Inflammatory macrophage (primary cell): ENCODE measurements at places on chromosomes 4 and X.
A peak's percentile ranks its signal among the peaks of the same experiment; 100 is the strongest.

DNA sequence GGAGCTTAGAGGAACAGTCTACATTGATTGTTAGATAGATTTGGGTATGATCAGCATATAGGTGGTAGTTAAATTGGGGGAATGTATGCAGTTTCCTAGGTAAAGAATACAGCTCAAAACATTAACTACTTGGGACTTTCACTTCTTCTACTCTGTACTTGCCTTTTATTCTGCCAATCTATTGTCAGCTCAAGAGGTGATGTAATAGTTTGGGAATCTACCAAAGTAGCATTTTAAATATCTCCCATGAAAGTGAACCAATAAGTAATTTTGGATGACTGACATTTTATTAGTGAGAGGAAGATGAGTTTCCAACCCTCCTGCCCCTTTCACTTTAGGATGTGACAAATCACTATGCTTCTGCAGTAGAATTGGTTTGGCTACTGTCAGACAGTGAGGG is 43.4 kb downstream of the NUDT6 start:
- DNase-seq = no peak

- DNase-seq = peak; percentile 72
Measured at GRCh38 chr4:673349-674091, 556 bp downstream of the ATP5ME start.

DNA sequence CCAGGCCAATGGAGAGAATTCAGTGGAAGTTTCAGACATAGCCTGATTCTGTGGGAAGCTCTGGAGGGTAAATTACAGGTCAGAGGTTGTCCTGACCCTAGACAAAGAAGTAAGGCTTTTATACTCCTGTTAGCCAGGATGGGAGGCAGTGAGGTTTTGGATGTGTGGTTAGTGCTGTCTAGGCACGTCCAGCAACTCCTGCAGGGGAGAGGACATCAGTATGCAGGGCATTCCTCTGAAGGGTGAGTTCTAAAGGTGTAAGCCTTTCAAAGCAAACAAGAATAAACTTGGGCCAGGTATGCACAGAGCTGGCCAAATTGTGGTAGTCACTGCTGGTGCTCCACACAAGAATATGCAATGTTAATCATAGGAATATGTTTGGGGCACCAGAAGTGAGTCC is 562.5 kb downstream of the CCSER1 start:
- DNase-seq = no peak

- DNase-seq = no peak
Measured at GRCh38 chrX:134457708-134458107, 2.3 kb upstream of the HPRT1 start.

GRCh38 chr4:24605216-24605615 is 20.9 kb upstream of the DHX15 start:
- DNase-seq = peak; percentile 47

GRCh38 chr4:85672959-85673358 is 198.0 kb downstream of the ARHGAP24 start:
- DNase-seq = peak; percentile 24

GRCh38 chr4:25978327-25978726 is 64.3 kb downstream of the SMIM20 start:
- no peak for DNase-seq

GRCh38 chr4:19429684-19430083 is 822.0 kb upstream of the SLIT2 start:
- DNase-seq = no peak

GRCh38 chr4:166491635-166492034 is 618.6 kb downstream of the TLL1 start:
- no peak for DNase-seq

DNA sequence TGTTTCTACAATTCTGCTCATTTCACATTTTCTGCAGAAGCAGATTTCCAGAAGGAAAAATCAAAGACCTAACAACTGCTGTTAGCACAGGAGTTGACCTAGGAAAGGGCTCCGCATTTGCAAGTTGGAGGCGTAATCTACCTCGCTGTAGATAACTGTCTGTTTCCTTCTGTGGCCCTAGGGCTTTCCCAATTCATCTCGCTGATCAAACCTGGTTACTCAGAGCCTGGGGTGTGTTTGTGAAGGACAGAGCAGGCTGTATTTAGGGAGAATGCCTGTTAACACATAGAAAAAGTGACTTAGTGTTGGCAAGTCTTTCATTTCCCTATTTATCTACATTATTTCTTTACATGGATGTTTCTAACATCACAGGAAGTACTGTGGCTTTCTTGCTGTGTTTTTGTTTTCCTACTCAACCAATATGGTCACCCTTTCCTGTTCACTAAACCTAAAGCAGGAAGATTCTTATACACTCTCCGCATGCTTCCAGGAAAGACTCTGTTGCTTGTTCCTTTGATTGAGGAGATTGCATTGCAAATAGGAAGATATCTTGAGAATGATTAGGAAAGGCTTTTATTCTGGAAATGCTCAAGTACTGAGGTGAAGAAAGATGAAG is 40.5 kb downstream of the AGA start:
- DNase-seq = no peak

DNA sequence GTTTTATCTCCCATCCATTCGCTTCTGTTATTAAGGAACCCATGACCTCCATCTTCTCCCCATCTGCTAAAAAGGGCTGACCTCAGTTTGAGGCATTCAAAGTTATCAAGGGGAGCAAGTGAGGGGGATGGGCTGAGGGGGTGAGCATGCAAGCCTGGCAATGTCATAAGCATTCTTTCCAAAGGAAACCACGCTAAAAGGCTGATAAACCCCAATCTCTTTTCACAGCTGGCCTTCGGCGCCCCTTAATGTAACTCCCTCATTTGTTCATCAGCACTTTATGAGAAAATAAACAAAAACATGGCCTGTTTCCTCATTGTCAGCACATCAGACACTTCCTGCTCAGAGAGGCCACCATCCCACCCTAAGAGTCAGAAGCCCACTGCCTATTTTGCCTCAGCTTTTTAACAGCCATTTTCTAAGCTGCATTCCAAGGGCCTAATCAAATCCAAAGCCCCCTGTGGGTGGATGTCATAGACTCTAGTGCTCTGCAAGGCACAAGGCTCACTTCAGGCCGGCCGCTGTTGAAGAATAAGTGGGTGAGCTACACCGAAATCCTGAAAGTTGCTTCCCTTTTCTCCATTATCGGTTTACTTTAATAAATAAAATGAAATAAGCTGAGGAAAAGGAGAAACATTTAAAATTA is 92.0 kb upstream of the SRD5A3 start:
- DNase-seq = no peak

- no peak for DNase-seq
Measured at GRCh38 chrX:14829643-14830042, 43.2 kb downstream of the FANCB start.

GRCh38 chr4:83894831-83895230 is 358.9 kb downstream of the GPAT3 start:
- no peak for DNase-seq

DNA sequence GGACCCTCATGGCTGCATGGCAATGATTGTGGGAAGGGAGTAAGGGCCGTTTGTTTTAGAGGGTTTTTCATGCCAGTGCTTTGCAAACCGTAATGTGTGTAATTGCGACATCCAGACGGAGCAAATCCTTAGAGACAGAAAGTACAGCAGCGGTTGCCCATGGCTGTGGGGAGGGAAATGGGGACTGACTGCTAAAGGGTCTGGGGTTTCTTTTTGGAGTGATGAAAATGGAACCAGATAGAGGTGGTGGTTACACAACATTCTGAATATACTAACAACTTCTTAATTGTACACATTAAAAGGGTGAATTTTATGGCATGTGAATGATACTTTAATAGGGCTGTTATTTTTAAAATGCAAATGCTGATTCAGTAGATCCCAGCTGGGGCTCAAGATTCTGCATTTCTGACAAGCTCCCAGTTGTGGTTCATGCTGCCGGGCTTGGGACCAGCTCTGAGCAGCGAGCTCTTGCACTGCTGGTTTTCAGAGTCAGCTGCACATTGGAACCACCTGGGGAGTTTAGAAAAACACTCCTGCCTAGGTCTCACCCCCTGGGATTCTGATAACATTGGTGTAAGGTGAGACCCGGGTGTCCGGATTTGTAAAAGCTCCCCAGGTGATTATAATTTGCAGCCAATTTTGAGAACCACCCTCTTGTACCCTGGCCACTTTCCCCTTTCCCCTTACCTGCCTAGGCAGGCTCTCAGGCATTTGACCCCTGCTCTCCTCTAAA is 47.7 kb downstream of the PRPS1 start:
- DNase-seq = peak; percentile 30

DNA sequence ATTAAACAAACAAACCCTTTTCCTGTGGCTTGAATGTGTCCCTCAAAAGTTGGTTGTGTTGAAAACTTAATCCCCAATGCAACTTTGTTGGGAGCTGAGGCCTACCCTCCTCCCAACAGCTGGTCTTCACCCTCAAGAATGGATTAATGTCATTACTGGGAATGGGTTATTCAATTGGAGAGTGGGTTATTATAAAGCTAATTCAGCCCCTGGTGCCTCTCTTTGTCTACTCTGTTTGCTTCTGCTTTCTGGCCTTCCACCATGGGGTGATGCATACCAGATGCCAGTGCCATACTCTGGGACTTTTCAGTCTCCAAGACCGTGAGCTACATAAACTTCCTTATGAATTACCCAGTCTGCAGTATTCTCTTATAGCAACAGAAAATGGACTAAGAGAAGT is 706.5 kb downstream of the CCSER1 start:
- no peak for DNase-seq

DNA sequence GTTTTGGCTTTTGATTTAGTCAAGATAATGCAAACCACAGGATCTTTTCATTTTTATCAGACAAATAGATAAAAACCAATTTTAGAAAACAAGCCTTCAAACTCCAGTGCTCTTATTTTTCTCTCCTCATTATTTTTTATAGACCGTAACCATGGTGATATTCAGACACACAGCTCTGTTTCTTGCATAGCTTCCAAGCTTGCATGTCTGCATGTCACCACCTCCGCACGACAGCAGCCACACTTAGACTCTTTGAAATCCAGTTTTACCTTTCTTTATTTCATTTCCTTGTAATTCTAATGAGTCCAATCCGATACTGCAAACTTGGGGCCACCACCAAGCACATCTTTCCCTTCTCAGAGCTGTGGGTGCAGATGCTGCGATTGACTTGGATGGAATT is 94.3 kb upstream of the GPM6A start:
- DNase-seq = no peak

DNA sequence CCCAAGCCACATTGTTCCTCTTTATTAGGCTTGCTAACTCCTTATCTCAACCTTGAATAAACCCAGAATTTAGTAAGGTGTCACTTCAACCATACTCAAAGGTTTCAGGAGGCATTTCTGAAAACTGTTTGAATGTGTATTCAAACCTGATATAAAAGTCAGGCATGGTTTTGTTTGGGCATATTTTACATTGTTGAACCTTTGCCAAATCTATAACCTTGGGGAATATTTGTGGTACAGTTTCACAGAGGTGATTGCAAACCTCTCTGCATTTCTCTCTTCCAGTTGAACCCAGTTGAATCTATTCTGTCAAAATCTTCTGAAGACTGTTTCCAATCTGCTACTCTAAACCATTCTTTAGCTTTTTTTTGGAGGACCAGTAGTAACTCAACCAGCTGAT is 409.0 kb downstream of the TECRL start:
- DNase-seq = no peak

GRCh38 chr4:139552517-139553307 is 3.3 kb downstream of the SETD7 start:
- peak; percentile 4 for DNase-seq

- no peak for DNase-seq
Measured at GRCh38 chr4:159014859-159015258, 88.0 kb upstream of the RAPGEF2 start.

GRCh38 chr4:39037491-39037825 is 5.2 kb upstream of the TMEM156 start:
- DNase-seq = no peak

GRCh38 chr4:55931833-55932232 is 16.9 kb upstream of the CEP135 start:
- DNase-seq = no peak

GRCh38 chr4:80611678-80611979 is 276.1 kb downstream of the CFAP299 start:
- DNase-seq = no peak

GRCh38 chr4:84814094-84814750 is 152.3 kb downstream of the WDFY3 start:
- DNase-seq = peak; percentile 68

DNA sequence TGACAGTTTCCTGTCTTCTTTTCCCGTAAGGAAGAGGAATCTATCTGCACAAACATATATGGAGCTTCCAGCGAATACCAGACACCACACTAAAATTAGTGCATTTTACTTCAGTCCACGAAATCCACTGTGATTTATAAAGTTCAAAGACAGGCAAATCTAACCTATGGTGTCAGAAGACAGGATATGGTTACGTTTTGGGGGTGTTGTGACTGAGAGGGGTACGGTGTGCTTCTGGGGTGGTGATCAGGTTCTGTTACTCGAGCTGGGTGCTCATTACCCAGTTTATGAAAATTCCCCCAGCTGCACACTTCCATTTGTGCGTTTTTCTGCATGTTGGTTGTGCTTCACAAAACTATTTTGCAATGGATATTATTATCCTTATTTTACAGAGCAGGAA is 10.3 kb downstream of the VGLL1 start:
- DNase-seq = no peak

DNA sequence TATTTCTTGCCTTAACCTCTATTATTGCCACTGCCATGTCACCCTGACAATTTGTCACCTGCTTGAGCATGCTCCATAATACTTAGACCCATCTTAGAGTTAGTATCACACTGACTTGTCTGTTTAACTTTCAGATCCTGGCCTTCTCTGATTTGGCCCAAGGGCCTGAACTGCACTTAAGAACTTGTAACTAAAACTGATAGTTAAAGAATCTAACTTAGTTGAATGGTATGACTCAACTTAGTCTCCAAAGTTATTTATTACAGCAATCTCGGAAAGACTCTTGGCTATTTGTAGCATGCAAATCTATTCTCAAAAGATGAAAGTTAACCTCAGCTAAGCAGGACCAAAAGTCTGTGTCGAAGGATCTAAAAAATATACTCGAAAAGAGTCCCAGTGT is 72.3 kb downstream of the IGSF1 start:
- no peak for DNase-seq

GRCh38 chr4:3283916-3284315 is 8.9 kb upstream of the RGS12 start:
- no peak for DNase-seq

GRCh38 chr4:41380511-41381157 is 123.9 kb downstream of the UCHL1 start:
- DNase-seq = no peak

DNA sequence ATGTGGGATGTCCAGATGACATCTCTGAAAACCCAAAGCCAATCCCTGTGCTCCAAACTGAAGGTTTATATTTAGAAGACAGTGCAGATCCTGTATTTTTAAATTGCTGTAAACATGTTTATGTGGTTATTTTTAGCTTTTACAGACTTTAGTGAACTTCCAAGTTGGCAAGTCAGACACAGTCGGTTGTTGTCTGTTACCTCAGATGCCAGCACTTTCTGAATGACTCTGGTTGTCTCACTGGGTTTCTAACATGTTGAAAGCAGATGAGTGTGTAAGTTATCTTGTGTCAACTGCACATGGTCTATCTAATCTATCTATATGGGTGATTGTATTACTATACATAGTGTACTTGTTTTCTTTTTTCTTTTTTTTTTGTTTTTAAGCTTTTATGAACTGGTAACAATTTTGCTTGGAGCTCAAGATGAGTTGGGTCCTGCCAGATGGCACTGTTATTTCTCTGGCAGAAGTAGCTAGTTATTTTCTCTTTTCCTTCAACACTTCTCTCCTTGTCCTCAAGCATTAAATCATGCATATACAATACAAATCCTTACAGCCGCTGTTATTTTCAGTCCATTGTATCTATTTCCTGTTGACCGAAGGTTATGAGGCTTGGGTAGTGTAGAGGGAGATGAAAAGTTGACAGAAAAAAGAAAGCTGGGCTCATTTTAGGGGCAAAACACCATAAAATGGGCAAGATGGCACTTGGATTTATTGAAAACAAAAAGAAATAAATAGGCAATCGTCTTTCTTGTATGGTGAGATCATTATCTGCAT is 66.3 kb downstream of the GAB1 start:
- peak; percentile 17 for DNase-seq
